Activated T-helper 9 cell treated with anti-CD3 and anti-CD28 coated beads, Interleukin-2, amount 50 U/mL, for 16 hours (primary cell): ENCODE measurements at places on chromosomes 1 and 21.

DNA sequence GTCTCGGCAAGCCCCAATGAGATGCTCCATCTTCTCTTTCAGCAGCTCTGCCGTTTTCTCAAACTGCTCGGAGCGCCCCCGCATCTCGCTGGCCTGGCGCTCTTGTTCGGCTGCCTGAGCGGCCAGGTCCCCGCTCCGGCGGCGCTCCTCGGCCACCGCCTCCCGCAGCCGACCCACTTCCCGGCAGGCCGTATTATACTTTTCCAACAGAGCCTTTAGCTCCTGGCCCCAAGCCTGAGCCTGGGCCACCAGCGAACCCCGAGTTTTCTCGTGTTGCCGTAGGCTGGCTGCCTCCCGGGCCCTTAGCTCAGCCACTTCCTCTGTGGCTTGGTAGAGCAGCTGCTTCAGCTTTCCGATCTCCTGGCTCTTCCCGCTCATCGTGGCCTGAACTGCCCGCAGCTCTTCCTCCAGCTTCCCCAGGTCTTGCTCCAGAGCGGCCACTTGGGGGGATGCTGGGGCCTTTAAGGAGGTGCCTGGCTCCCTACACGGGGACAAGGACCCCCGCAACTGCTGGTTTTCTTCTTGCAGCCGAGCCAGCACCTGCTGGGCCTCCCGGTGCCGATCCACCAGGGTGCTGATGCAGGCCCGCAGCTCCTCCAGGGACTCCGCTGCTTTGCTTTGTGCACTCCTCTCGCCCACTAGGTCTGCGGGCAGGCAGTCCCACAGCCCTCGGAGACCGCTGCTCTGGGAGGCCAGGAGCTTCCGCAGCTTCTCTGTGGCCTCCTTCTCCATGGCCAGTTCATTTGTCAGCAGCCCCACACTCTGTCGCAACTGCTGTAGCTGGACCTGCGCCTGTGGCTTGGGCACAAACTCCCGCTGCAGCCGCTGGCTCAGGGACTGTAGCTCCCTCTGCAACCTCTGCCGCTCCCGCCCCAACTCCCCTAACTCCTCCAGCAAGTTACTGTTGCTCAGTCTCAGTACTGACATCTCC lies 13.4 kb upstream of the PIAS3 start:
- no peak for DNase-seq

- no peak for DNase-seq
Measured at GRCh38 chr1:163580926-163581325, 259.2 kb downstream of the NUF2 start.

DNA sequence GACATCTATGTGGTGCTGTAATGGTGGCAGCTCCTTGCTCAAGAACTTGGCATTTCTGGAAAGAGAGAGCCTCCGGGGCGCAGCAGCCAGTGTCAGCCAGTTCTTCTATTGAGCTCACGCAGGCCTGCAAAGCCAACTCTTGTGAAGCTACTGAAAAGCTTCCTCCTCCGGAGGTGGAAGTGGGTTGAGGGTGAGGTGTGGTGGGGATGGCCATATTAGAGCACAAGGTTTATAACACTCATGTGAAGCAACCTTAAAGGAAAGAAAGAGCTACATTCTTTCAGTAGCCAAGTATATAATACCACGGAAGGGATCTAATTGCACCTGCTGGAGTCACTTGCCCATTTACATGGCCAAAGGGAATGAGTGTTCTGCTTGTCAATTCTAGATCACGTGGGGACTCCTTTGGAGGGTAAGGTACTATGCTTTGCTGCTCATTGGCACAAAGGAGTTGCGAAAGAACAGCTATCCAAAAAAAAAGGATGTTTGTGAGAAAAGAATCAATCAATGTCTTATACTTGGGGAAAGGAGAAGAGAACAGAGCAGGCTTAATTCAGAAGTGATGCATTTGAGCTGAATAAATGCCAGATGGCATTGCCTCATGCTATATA lies 18.3 kb upstream of the MAP10 start:
- DNase-seq = no peak

DNA sequence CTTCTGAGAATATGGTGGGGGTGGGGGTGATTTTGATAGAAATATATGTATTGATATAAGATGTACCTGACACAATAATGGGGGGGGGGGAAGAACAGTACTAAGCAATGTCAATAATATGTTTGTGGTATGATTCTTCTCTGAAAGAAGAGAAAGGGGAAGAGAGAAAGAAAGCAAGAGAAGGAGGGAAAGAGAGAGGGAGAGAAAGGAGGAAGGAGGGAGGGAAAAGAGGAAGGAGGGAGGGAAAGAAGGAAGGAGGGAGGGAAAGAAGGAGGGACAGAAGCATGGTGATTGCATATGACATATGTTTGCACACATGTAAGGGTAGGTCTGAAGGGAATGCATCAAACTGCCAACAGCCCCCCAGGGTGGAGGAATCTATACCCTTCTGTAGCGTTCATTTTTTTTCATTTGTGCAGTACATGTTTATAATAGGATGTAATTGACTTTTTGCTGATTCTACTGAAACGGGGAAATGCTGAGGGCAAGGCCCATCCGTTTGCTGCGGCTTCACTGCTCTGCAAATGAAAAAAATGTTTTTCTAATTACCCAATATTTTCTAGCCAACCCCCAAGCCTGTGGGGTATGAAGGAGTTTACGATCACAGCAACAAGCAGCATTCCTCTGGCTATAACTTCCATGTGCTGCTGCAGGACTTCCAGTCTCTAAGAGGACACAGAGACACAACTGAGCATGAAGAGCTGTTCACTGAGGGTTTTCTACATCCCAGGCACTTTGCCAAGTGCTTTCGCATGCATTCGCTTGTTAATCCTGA lies 119.3 kb upstream of the ZC3H12A start:
- no peak for DNase-seq

- DNase-seq = no peak
Measured at GRCh38 chr1:93842750-93843500, 36.1 kb downstream of the DNTTIP2 start.

- no peak for DNase-seq
Measured at GRCh38 chr1:58440696-58441095, 105.8 kb downstream of the OMA1 start.

GRCh38 chr1:36304521-36304920 lies 1.6 kb upstream of the SH3D21 start:
- DNase-seq = no peak

- DNase-seq = no peak
Measured at GRCh38 chr21:41366522-41367151, 4.8 kb downstream of the MX2 start.

GRCh38 chr1:29258976-29259801 lies 22.9 kb downstream of the PTPRU start:
- no peak for DNase-seq

DNA sequence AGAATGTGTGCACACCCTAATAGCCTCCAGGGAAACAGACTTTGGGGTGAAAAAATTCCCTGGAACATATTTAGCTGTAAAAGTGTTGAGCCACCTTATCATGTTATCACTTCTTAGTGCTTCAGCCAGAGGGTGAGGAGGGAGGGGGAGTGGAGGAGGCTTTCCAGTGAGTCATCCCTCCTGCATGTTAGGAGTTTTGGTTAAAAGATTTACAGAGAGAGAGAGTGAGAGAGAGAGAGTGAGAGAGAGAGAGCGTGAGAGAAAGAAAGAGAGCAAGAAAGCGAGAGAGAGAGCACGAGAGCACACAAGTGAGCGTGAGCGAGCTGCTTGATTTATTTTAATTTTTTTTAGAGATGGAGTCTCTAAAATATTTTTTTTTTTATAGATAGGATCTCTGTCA lies 13.5 kb upstream of the CACNA1E start:
- no peak for DNase-seq

GRCh38 chr1:19866758-19867157 lies 15.4 kb upstream of the OTUD3 start:
- DNase-seq = no peak
